ENCODE measurements at places on chromosomes 13 and 19.

DNA sequence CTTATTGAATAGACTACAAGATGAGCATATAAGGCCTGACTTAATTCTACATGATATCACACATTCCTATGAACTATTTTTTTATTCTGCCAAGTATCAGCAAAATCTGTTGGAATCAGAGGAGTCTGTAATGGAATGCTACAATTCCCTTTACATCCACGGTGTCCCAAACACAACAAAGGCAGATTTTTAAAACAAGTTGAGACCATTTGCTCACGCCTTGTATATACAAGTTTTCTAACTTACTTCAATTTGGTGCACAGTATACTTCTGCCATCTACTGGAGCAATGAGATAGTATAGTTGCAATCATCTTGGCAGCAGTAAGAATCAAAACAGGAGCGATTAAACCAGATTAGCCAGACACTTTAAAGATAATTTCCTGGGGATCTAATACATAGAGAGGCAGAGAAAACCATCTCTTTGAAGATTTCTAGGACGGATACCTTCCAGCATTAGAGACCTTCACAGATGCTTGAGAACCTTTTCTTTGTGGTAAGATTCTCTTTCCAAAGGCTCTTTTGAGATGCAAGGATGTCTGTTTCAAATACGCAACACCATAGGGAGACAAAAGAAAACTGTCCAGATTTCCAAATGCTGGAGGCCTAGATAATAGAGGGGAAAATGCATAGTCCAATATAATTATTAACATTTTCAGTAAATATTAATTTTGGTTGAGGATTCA lies 302.0 kb upstream of the MIR17HG start:
- DNase-seq = no peak

- no peak for DNase-seq
Observed at GRCh38 chr13:25701304-25701703, 329.5 kb downstream of the ATP8A2 start.

- no peak for DNase-seq
Observed at GRCh38 chr13:32297206-32297605, 18.0 kb downstream of the ZAR1L start.

- no peak for DNase-seq
Observed at GRCh38 chr19:40641281-40641680, 40.1 kb downstream of the LTBP4 start.

- DNase-seq = no peak
Observed at GRCh38 chr19:50008532-50008931, 16.6 kb downstream of the VRK3 start.

- DNase-seq = peak; percentile 76
Observed at GRCh38 chr19:10238172-10238783, 7.1 kb upstream of the S1PR2 start.

- DNase-seq = no peak
Observed at GRCh38 chr13:46668302-46668720, 115.3 kb downstream of the LRCH1 start.

DNA sequence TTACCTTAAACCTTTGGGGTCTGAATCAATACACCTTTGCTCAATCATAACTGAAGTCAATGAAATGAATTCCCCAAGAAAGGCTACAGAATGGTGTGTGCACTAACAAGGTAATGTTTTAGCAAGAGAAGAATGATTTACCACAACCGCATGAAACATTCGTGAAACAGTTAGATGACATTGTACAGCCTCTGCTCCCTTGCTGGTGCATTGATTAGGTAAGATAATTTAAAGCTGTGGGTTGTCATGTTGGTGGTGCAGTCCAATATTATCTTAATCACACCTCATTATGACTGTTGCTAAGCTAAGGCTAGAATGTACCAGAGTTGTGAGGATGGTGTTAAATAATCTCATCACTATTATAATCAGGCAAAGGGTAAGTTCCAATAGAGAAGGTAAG lies 1673.2 kb upstream of the PRR20A start:
- no peak for DNase-seq

DNA sequence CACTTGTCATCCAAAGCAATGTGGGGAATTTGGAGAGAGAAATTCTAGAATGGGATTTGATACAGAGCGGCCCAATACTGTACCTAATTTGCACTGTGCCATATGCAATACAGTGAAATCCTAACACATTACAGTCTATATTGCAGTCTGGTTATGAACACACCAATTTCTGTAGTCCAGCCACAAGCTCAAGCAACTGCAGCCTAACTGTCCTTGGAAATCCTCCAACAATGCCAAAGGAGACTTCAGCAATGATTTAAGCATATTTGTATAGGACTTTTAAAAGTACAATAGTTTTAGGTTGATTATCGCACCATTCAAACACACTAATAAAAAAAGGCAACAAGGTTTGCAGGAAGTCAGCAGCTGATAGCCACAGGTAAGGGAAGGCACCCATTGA lies 17.3 kb downstream of the DIAPH3 start:
- no peak for DNase-seq

DNA sequence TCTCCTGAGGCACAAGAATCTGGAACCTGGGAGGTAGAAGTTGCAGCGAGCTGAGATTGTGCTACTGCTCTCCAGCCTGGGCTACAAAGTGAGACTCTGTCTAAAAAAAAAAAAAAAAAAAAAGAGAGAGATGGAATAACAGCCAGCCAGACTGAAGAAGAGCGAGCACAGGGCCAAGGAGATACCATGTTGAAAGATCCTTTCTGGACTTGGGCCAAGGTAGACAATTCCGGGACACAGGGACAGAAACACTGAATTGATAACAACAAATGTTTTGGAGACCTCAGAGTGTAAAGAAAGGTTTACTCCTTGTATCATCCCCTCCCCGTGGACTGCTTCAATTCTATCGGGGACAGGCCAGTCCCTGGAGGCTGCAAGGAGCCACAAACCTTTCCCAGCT lies 4.6 kb downstream of the LPAR2 start:
- DNase-seq = no peak

- no peak for DNase-seq
Observed at GRCh38 chr19:34731019-34731829, 2.8 kb upstream of the ZNF181 start.

DNA sequence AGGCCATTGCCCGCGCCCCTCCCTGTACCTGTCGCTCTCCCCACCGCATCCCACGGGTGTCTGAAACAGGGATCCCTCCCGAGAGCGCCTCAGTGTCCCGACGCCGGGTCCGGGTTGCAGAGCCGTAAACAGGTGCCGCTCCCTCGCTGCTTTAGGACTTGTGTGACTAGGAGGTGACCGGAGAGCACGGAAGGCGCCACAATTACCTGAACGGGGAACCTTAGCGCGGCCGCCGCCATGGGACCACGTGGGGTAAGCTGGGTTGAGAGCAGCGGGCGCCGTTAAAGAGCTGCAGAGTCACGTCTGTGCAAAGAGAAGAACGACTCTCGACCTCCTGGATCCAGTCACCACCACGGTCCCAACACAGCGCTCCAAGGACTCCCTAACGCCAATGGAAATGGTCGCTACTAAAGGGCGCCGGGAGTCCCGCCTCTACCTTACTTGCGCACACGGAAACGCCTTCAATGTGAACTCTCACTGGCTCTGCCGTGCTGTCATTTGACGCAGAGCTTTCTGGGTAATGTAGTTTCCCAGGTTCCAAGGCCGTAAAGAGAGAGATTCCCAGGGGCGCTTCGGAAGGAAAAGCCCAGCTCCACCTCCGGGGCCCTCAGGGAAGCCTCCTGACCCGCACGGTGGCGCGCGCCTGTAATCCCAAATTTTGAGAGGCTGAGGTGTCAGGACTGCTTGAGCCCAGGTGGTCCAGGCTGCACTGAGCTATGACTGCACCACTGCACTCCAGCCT lies at the start of gene ZNF552:
TSS of gene ZNF552 (minus strand) at position 409 of the 742 bp plus-strand sequence. CDS start at position 239, 170 bp downstream.
- peak; percentile 86 for DNase-seq

- DNase-seq = no peak
Observed at GRCh38 chr13:110150384-110151101, 156.4 kb downstream of the COL4A1 start.

- no peak for DNase-seq
Observed at GRCh38 chr19:54106716-54107115, 4.1 kb downstream of the NDUFA3 start.

DNA sequence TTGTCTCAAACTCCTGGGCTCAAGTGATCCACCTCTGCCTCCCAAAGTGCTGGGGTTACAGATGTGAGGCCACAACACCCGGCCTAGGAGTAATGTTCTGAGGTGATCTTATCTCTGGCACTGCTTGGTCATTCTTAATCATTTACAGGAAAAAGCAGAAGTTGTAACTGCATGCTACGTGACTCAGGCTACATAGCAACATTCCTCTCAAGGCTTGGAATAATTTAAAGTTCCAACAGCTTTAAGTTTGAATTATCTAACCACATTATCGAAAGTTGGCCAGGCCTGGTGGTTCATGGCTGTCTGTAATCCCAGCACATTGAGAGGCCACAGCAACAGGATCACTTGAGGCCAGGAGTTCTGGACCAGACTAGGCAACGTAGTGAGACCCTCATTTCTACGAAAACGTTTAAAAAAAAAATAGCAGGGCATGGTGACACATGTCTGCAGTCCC lies 3.9 kb upstream of the B9D2 start:
- no peak for DNase-seq

DNA sequence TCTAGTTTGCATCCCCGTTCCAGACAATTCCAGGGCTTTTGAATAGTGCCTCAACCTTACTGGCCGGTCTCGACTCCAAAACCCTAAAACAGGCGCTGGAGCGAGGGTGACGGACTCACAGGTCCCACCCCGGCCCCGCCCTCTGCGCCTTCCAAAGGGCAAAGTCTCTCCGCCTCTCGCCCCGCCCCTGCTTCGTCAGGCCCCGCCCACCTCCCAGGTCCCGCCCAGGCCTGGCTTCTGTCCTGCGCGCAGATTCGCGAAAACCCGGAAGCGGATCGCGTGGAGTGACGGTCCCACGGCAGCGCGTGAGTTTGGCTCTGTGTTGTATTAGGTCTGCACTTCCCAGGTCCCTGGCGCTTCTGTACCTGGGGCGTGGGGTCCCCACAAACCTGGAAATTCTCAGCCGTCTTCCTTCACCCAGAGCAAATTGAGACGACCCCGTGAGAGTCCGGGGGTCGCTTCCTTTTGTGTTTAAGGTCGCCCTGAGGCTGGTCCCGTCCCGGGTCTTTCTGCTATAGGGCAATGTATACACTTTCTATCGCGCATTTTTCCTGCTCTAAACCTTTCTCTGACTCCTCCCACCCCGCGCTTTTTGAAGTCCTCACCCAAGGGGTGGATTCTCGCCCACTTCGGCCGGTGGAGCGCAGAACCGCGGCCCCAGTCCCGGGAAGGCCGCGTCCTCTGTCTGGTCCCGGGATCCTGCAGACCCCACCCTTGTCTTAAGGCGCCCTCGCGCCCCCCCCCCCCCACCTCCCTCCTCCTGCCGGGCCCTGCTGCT lies at the start of gene ZNF813:
TSS of gene ZNF813 (plus strand) at position 249 of the 778 bp plus-strand sequence. CDS start 16,090 bp downstream, outside the sequence.
- DNase-seq = peak; percentile 96

DNA sequence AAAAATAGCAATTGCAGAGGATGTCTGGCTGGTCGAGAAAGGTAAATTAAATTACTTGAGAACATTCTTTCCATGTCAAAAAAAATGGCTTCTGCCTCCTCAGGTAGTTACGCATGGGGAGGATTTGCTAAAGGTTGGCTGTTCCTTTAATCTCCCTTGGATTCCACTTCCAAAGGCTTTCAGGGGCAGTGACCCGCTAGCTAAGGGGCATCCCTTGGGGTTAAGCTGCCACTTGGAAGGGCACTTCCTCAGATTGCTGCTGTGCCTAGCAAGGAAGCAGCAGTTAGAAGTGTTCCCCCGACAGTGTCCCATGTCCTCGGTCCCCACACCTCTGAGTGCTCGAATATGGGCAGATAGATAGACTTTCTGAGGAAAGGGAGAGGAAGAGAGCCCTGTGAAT lies 108.5 kb downstream of the RGCC start:
- no peak for DNase-seq

DNA sequence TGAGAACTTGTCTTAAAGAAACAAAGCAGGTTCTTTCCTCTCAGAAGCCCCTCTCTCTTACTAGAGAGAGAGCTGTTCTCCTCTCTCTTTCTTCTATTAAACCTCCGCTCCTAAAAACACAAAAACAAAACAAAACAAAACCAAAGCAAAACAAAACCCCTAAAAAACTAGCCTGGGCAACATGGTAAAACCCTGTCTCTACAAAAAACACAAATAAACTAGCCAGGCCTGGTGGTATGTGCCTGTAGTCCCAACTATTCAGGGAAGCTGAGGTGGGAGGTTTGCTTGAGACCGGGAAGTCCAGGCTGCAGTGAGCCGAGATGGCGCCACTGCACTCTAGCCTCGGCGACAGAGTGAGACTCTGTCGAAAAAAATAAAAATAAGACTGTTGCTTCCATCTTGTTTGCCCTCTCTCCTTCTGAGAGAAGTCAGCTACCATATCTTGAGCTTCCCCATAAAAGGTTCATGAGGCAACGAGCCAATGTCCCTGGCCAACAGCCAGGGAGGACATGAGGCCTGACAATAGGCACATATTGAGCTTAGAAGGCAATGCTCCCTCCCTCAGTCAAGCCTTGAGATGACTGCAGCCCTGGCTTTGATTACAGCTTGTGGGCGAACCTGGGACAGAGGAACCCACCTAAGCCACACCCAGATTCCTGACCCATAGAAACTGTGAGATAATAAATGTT lies 17.5 kb upstream of the FLT3 start:
- DNase-seq = peak; percentile 74

GRCh38 chr19:51509823-51510660 lies 8.4 kb upstream of the SIGLEC12 start:
- no peak for DNase-seq

GRCh38 chr19:3692141-3693024 lies 7.9 kb downstream of the PIP5K1C start:
- no peak for DNase-seq

GRCh38 chr13:40966298-40966697 lies 52.8 kb downstream of the ELF1 start:
- no peak for DNase-seq

- no peak for DNase-seq
Observed at GRCh38 chr13:43802511-43802910, 15.7 kb upstream of the ENOX1 start.

- DNase-seq = no peak
Observed at GRCh38 chr13:94859811-94860210, 147.5 kb upstream of the SOX21 start.

- no peak for DNase-seq
Observed at GRCh38 chr19:58096884-58097283, 1.1 kb downstream of the ZSCAN18 start.

DNA sequence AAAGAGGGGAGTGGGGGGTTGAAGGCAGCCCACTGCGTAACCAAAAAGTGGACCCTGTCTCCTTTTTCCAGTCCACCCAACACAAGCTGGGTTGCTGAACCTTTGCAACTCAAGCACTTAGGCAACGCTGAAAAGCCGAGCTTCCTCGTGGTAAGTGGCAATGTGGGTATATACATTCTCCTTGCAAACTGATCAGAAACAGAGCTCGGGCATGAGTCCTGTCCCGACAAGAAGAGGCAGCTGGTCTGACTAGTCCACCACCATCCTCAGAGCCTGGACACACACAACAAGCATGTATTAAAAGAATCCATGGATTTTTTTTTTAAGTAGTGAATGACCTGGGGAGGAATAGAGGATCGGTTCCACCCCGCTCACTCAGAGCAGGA lies 240.6 kb upstream of the ZNF507 start:
- no peak for DNase-seq

DNA sequence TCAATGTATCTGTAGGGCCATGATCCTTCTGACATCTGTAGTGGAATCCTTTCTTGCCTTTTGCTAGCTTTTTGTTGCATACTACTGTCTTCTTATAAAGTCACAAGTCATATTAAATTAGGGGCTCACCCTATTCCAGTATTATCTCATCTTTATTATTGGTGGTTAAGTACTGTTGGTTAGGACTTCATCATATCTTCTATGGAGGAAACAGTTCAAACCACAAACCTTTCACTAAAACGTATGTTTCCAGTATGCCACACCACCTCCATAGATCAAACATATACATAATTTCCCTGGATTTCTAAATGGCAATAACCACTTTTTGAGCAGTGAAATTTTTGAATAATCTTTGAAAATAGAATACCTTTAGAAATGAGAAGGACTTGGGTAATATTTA lies 62.8 kb upstream of the PCDH9 start:
- DNase-seq = no peak
